ENCODE measurements at places on chromosomes 1 and 21. TPM values are rescaled to one million over a fixed set of nuclear protein-coding genes. Genes with fewer than 3 reads are reported as not detected.
A peak's percentile ranks its signal among the peaks of the same experiment; 100 is the strongest.

OR2L13 gene
- total RNA-seq, result not detected

DNA sequence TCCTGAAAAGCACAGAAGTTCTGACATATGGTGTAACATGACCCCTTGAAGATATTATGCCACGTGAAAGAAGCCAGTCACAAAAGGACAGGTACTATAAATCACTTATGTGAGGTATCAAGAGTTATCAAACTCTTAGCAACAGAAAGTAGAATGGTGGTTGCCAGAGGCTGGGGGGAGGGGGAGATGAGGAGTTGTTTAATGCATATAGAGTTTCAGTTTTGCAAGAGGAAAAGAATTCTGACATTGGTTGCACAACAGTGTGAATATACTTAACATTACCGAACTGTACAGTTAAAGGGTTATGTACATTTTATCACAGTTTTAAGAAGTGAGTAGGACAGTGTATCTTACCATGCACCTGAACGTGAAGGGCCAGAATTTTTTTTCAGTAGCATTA, 80.0 kb downstream of the USP25 start:
- no peak for DNase-seq

DNA sequence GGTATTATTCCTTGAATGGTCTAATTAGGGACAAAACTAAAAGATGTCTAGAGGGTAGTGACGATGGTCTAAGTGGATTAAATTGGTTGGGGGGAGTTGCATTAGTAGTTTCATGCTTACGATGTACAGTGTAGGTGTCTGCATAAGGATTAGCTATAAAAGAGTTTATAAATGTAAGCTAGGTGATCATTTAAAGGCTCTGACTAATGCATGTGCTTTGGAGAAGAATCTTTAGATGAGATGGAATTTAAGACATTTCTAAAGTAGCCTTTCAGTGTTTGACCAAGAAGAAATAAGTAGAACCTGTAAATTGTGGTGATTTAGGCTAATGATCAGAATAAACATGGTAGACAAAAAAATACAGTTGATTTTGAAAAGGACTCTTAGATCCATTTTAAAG, 7.4 kb downstream of the SYT14 start:
- no peak for DNase-seq

DNA sequence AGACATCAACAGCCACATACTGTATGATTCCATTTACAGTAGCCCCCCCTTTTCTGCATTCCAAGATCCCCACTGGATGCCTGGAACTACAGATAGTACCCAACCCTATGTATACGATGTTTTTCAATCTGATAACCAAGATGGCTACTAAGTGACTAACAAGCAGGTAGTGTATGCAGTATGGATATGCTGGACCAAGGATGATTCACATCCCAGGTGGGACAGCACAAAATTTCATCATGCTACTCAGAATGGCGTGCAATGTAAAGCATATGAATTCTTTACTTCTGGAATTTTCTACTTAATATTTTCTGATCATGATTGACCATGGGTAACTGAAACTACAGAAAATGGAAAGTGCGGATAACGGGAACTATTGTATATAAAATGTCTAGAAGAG, 30.0 kb upstream of the MRPS6 start:
- no peak for DNase-seq

LDLRAD1 gene
- total RNA-seq, result not detected

RGS4 gene
- total RNA-seq, result not detected

DNA sequence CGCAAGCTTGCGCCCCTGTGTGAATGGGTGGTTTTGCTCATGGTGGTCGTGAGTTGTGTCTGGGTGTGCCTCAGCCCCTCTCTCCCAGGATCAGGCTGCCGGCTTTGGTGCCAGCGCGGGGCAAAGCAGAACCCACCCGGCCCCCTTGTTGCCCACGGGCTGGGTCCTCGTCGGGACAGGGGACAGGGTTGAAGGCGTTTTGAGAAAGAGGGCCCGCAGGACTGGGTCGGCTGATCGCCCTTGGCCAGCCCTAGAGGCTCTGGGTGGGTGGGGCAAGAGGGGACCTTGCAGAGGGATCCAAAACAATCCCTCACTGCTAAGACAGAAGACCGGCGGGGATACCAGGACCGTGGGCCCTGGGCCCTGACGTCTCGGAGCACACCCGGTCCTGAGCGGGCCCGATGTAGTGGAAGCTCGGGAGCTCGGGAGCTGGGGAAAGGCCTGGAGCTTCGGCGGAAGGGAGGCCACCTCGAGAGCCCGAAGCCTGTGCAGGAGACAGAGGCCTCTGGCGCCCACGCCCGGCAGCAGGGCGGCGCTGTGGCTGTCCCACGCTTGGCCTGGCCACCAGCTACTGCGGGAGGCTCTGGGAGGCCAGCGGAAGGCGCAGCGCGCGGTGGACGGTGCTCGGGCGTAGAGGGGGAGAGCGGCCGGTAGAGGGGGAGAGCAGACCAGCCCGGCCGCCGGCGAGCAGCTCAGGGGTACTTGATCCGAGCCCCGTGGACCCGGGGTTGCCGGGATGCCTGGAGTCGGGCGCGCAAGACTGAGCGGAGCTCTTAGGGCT, 2.8 kb upstream of the ZNF678 start:
- no peak for DNase-seq

DNA sequence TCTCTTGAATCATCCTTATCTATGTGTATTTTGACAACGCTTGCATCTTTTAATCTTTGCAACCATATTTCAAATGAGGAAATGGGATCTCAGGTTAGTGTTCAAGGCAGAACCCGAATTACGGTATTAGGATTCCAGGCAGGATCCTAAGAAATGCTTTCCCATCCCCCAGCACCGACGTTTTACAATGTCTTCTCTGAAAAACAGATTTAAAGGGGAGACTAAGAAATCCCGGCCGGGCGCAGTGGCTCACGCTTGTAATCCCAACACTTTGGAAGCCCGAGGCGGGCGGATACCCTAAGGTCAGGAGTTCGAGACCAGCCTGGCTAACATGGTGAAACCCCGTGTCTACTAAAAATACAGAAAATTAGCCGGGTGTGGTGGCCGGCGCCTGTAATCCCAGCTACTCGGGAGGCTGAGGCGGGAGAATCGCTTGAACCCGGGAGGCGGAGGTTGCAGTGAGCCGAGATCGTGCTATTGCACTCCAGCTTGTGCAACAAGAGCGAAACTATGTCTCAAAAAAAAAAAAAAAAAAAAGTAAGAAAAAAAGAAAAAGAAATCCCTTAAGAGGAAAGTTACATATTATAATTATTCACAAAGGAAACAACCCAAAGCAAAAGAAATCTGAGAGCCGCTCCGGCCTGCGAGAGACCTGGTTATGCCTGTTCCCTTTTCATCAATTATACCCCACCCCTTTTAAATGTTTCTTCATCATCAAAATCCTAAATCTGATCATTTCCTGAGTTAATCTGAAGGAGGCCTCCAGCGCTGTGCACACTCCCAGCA, 801 bp upstream of the GORAB start:
- no peak for DNase-seq

DNA sequence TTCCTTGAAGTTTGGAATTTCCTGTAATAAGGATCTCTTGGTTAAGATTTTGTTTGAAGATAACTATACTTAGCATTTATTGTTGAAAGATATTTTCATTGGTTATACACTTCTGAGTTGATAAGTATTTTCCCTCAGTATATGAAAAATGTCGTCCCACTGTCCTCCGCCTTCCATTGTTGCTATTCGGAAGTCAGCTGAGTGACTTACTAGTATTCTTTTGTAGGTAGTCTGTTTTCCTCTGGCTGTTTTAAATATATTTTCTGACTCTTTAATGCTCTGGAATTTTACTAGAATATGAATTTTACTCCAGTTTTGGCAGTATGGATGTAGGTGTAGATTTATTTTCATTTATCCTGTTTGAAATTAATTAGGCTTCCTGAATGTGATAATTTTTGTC, 498.7 kb upstream of the NFIA start:
- peak; percentile 5 for DNase-seq

GRCh38 chr1:232726048-232726779, 79.0 kb upstream of the MAP10 start:
- DNase-seq, result no peak

SPATC1L gene
- 10.4 TPM for total RNA-seq

- DNase-seq, result no peak
Measured at GRCh38 chr1:167404161-167404888, 114.0 kb downstream of the CD247 start.

- DNase-seq, result no peak
Measured at GRCh38 chr1:203464226-203464625, 11.4 kb upstream of the PRELP start.

SPATA17 gene
- total RNA-seq, result not detected

- DNase-seq, result peak; percentile 33
Measured at GRCh38 chr1:41728403-41729202, 190.1 kb downstream of the HIVEP3 start.

DNA sequence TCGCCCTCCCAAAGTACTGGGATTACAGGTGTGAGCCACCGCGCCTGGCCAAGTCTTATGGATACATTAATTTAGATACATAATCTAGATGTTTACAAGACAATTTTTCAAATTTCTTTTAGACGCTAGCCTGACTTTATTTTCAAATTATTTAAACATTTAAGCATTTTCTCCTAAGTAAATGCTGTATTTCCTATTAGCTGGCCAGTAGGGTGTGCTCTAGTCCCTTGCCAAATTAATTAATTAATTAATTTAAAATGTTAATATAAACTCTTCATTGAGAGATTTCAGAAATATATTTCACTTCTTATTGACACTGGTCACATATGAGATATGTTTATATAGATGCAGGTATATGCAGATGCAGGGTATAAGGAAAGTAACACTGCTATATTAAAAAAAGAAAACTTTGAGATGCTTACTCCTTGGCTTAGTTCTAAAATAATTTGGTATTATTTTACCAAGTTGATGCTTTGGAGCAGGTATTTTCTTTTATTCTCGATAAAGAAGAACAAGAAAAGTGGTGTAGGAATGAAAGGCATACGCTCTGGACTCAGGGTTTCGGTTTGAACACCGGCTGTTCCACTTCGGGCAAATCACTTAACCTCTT, 5.2 kb upstream of the ERRFI1 start:
- DNase-seq, result peak; percentile 37

DNA sequence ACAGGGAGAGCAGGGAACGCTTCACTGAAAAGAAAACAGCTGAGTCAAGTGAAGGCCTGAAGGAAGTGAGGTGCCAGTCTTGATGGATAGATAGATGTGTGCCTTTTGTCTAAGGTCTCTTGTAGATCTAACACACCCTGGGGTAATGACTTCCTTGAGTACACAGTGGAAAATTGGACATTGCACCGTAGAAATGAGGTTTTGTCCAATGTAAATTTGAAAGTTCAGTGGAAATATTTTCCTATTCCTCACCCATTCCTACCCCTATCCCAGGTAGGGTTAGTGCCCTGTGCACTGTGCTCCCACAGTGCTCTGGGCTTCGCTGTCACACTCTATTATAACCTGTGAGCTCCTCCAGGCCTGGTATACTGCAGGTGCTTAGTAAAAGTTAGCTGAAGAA, 24.3 kb downstream of the ZMYND12 start:
- DNase-seq, result no peak

OR2L8 gene
- total RNA-seq, result not detected

DNA sequence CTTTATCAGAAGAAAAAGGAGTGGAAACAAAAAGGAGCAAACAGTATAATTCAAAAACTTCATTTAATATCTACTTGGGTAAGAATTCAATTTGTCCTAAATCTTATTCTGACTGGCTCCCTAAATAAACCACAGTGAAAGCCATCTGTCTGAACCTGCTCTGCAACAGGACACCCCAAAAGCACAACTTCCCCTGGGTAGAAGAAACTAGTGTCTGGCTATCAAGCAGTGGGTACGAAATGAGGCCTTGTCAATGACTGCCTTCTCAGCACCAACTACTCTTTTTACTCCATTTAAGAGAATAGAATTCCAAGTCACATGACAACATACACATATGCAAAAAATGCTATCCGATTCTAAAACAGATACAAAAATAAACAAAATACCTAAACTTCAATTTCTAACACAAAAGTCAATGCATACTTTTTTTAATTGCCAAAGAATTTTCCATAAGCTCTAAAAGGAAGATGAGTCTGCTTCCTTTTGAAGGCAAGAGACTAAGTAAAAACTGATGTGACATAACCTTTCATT, 206.8 kb downstream of the SLC45A1 start:
- peak; percentile 54 for DNase-seq

DNA sequence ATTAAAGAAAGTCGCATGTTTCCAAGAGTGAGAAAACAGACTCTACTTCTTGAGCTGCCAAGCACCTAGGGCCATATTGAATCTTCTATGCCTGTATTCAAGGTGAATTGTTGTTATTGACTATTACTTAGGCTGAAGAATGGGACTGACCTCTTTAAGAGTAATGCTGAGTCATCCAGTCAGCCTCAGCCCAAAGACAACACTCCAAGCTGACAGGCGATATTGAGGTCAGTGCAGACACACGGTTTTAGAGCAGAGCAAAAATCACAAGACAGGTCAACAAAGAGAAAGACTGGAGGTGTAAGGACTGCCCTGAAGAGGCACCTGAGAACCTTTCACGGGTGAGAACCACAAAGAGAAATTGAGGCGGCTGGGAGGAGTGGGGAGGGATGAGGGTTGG, 146.9 kb downstream of the MIS18A start:
- DNase-seq, result no peak

RXFP4 gene
- 0.34 TPM for total RNA-seq

DNA sequence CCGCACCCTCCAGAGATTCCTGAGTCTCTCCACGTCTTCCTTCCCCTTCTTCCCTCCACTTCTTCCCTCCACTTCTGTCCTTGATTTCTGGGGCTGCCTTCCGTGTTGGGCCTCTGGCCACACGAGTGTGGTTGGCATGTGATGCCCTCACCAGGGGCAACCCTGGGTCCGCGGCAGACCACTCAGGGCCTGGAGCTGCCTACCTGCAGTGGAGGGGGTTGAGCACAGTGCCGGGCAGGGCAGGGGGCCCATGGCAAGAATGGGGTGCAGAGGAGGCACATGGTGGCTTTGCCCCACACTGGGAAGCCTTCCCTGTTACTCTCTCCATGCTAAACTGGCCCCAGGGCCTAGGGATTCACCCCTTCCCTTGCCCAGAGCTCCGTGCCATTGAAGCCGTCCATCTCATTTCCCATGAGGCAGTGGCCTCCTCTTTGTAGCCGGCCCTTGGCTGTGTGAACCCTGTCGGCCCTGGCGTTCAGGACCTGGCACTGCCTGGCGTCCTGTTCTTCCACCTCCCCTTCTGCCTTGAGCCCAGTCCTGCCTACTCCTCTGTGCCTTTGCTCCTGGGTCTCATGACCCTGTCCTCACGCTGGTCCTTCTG, 13.4 kb downstream of the RRP1 start:
- no peak for DNase-seq

- DNase-seq, result peak; percentile 10
Measured at GRCh38 chr1:182035097-182035770, 26.3 kb downstream of the ZNF648 start.

DNA sequence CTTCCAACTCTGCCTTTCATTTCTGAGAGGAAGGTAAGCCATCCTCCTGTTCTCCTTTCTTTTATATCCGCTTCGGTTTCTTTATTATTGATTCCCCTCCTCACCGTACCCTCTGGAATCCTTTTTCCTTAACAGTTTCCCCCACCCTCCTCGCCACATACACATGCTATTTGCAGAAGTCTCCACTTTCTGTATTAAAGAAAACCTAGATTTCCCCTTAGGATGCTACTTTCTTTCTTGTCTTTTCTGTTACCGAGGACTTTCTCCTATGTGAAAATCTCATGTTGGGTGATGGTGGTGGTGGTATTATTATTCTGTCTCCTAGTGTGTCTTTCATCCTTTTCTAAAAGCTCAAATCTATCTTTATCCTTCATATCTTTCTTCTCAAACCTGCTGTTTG, 62.3 kb downstream of the AK4 start:
- DNase-seq, result no peak

TSSK3 gene
- total RNA-seq, result 10.1 TPM

- no peak for DNase-seq
Measured at GRCh38 chr1:183812686-183813569, 8.0 kb downstream of the RGL1 start.

All from OCI-LY7 (cell line).